ENCODE measurements at places on chromosomes 4 and X.

- DNase-seq: no peak
These were observed 447.7 kb downstream of the STIM2 start for GRCh38 chr4:27308379-27308778.

DNA sequence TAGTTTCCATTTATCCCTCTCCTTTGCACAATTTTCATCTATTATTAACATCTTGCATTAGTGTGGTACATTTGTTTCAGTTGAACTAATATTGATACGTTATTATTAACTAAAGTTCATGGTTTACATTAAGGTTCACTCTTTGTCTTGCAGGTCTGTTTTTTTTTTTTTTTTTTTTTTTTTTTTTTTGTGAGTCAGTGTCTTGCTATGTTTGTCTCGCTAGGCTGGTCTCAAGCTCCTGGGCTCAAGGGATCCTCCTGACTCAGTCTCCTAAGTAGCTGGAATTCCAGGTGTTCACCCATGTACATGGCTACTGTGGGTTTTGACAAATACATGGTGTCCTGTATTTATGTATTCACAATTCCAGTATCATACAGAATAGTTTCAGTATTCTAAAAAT lies 6.8 kb downstream of the TBC1D19 start:
- no peak for DNase-seq

- DNase-seq: no peak
These were observed 119.1 kb downstream of the TEX13A start for GRCh38 chrX:105101378-105101777.

DNA sequence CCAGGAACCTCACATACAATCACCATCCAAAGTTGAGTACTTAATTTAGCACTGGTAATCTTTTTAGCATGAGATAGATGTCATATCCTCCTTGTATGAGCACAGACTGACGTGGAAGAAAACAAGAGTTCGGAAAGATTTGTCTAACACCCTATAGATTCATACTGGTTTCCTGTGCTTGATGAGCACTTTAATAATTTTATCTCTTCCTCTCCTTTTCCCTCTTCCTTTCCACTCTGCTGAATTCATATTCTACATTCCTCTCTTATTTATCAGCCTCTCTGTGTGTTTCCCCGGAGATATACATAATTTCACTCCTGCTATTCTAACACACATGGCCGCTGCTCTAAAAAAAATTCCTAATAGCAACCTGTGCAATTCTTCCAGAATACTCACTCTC lies 273.9 kb downstream of the AFF2 start:
- no peak for DNase-seq

GRCh38 chr4:69829678-69830077 lies 30.3 kb downstream of the SULT1E1 start:
- DNase-seq: no peak

- DNase-seq: no peak
These were observed 291.8 kb downstream of the ARHGAP10 start for GRCh38 chr4:148023512-148024181.

GRCh38 chr4:5206016-5206790 lies 154.9 kb downstream of the STK32B start:
- DNase-seq: no peak

GRCh38 chr4:164441109-164441508 lies 312.8 kb upstream of the SMIM31 start:
- no peak for DNase-seq

DNA sequence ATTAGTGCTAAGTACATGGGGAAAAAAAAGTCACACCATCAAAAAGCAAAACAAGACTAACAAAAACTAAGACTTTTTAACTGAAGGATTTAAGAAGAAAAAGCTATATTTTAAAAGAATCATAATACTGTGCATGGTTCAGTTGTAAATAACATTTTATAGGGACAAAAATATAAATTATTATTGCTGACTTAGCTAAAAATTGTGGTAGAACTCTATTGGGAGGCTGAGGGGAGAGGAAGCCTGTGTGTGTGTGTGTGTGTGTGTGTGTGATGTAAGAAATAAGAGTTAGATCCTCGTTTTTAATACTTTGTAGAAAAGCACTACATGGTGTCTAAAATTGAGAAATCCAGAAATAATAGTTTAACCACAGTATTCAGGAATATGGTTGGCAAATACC lies 1950.9 kb upstream of the TENM3 start:
- DNase-seq: no peak

- no peak for DNase-seq
These were observed 15.6 kb upstream of the ADH4 start for GRCh38 chr4:99159699-99160098.

DNA sequence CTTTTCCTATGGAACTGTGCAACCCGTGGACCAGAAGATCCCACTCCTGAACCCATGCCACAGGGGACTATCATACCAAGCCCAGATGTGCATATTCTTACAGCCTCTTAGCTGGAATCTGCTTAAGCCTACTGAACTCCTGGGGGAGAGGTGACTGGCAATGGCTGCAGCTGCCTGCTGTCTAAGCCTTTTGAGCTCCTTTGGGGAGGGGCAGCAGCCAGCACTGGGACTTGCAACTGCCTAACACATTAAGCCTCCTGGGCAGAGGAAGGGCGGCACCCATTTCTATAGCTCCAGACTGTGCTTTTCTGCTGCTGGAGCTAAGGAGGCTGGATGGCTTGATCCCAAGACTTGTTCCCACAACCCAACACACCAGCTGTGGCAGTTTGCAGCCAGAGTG lies 117.9 kb upstream of the VEGFC start:
- no peak for DNase-seq

GRCh38 chrX:131262200-131262599 lies 26.9 kb downstream of the IGSF1 start:
- DNase-seq: no peak

DNA sequence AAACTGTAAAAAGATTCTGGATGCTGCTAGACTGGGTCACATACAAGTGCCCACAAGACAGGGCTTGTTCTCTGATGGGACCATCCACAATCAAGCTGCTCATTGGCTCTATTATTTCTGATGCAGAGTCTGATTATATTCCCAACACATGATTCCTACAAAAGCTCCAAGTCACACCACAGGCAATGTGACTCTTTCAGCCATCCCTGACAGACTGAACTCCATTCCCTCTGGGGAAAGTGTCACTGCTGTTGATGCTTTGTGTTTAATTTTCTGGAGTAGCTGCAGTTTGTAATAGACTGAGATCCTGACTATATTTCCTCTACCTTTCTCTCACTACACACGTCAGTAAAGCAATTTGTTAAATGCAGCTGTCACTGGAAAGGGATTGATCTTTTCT lies 55.4 kb upstream of the BCLAF3 start:
- no peak for DNase-seq

- no peak for DNase-seq
These were observed 46.2 kb downstream of the SMARCA5 start for GRCh38 chr4:143559757-143560147.

- no peak for DNase-seq
These were observed 6.5 kb downstream of the FUNDC1 start for GRCh38 chrX:44536198-44536597.

DNA sequence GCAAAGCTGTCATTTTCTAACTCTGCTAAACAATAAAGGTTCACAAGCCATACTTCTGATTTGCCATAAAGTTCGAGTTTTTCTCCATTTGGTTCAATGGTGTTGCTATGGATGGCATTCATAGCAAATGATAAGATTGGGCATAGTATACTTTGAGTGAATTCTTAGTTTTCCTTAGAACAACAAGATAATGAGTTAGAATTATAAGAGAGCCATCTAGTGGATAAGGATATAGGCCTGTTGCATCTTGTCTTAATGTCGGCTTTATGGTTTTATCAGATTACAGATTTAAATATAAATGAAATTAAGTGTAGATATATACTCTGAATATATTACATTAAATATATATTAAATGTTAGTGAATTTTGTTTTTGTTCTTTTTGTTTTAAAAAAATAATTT lies 644.6 kb downstream of the IL1RAPL1 start:
- no peak for DNase-seq

GRCh38 chrX:39619182-39620009 lies 478.4 kb downstream of the BCOR start:
- peak; percentile 1 for DNase-seq

- DNase-seq: no peak
These were observed 128.0 kb downstream of the ANAPC4 start for GRCh38 chr4:25504932-25505636.

DNA sequence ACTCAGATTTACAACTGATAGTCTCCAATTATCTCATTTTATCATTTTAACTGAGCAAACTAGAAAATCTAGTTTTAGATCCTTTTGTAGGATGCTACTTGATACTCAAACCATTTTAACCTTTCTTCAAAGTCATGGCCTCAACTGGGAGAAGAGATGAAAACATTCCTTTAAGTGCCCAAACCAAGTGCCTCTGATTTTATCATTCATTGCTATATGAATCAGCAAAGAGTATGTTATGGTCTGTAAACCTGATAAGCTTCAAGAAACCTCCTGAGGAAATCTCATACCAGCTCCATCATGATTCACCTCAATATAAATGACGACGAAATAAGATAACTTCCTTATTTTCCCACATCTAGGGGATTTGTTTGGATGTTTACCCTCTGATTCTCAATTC lies 119.9 kb downstream of the FAM13A start:
- no peak for DNase-seq

- DNase-seq: no peak
These were observed 3.4 kb downstream of the CTBP1 start for GRCh38 chr4:1245481-1246051.

- DNase-seq: no peak
These were observed 121.1 kb downstream of the SPATA18 start for GRCh38 chr4:52172166-52172565.

DNA sequence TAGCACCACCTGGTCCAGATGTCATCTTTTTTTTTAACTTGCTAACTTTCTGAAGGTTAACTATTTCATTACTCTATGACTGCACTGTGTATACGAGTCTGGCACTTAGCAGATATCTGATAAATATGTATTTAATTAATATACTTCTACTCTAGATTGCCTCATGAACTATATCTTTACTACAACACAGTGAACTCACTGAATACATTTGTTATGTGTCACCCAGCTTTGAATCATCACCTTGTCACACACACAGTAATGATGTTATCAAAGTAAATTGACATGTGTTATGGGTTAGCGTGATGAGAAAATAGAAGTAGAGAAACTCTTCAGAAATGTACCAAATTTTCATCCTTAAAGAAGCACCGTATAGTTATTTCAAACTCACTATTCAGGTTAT lies 419.3 kb upstream of the ADGRL3 start:
- DNase-seq: no peak

DNA sequence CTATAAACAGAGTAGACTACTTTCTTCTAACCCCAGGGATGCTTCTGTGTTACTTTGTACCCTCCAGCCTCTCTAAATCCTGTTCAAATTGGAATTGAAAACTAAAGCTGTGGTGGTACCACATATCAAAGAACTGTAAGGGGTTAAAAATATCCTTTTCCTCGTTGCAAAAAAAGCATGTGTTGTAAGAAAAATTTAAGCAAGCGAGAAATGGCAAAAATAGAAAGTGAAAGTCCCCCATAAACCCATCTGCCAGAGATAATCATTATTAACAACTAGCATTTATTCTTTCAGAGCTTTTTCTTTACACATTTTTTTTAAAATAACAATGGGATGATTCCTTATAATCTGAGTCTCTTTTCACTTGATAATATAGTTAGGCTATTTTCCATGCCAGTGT lies 40.6 kb downstream of the TMEM164 start:
- no peak for DNase-seq

GRCh38 chrX:153727123-153727931 lies 2.7 kb downstream of the ABCD1 start:
- no peak for DNase-seq

- DNase-seq: no peak
These were observed 33.5 kb downstream of the MAPK10 start for GRCh38 chr4:86326400-86326799.

- no peak for DNase-seq
These were observed 8.9 kb upstream of the SMIM43 start for GRCh38 chr4:121773883-121774282.

- DNase-seq: peak; percentile 7
These were observed 69.4 kb upstream of the SORBS2 start for GRCh38 chr4:185881430-185881829.

DNA sequence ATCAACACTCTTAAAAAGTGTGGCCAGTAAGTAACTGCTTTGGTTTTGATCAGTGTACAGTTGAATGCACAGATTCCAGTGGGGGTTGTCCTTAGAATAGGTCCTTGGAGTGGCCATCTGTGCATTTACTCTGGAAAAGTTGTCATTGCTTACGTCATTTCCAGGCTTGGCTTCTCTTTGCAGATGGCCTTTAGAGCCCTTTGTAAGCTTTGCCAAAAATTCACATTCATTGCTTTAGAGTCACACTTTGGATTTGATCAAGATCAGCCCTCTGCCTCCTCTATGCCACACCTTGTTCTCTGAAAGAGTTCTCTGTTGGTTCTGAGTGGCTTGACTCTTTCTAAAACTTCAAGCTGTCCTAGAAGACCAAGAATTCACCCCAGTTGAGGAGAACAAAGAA lies 83.9 kb downstream of the MAMLD1 start:
- no peak for DNase-seq

GRCh38 chrX:24002167-24002566 lies 24.8 kb downstream of the KLHL15 start:
- DNase-seq: no peak

DNA sequence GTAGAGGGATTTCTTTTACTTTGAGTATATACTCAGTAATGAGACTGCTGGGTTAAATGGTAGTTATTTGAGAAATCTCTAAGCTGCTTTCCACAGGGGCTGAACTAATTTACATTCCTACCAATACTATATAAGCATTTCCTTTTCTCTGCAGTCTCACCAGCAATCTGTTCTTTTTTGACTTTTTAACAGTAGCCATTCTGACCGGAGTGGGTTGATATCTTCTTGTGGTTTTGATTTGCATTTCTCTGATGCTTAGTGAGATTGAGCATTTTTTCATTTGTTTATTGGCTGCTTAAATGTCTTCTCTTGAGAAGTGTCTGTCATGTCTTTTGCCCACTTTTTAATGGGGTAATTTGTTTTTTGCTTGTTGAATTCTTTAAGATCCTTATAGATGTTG lies 43.3 kb downstream of the SPCS3 start:
- DNase-seq: no peak

GRCh38 chr4:179447308-179447707 lies 2005.1 kb upstream of the AGA start:
- DNase-seq: no peak

All from LoVo (cell line).